ENCODE measurements at places on chromosomes 6 and 20.

DNA sequence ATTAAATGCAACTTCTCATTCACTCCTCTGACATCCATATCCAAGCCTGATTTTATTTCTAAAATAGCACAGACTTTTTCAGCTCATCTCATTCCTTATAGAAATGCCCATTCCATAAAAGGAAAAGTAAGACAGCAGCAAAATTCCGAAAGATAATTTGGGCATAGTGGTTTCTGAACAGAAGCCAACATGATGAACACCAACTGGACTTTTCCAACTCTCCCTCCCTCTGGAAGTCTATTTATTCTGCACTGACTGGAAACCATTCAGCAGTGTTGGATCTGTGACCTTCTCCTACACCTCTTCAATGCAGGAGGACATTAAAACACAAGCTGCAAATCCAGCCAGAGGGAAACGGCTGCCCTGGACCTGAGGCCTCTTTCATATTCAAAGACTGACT is 306.2 kb upstream of the NT5E start:
- DNase-seq, result no peak

DNA sequence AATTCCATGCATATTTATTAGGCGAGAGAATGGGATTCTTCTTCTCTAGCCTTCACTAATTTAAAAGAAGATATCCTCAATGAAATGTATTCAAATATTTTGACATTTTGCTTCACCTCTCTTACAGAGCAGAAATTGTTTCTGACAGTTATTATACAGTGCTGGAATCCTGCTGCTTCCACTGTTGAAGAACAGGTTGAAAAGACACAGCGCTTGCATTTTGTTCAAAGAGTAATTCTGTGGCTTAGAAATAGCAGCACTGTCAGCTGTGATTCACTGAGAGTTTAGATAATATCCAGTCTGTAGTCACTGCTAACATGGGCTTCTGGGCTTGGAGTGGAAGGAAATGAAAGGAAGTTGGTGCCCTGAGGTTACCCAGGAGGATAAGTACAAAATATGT is 117.1 kb upstream of the FBXL4 start:
- DNase-seq, result no peak

DNA sequence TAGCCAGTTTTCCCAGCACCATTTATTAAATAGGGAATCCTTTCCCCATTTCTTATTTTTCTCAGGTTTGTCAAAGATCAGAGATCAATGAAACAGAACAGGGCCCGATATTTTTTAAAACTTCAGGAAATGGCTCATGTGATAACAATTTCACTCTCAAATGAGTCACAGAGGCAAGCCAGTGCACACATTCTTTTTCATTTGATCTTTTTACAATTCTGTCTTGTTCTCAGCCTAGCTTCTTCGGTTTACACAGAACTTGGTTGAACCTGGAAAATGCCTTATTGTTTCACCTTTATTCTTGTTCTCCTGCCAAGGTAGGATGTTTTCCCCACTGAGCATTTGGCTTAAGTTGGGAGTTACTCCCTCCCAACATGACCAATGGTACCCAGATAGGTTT is 258.9 kb downstream of the COL12A1 start:
- no peak for DNase-seq

DNA sequence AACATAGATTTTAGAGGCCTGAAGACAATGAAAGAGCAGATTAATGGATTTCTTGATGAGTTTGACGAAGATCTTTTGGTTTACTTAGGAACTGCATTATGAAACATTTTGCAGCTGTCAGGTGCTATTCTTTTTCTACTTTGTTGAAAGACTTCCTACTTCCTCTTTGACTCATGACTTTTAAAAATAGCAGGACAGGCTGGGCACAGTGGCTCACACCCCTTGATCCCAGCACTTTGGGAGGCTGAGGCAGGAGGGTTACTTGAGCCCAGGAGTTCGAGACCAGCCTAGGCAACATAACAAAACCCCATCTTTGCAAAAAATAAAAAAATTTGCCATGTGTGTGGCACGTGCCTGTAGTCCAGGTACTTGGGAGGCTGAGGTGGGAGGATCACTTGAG is 52.0 kb downstream of the ITCH start:
- no peak for DNase-seq

All from activated effector memory CD4-positive, alpha-beta T cell treated with anti-CD3 and anti-CD28 coated beads, Interleukin-2, amount 50 U/mL, for 16 hours (primary cell).